Mesenchymal stem cell (in vitro differentiated cells and primary cell): ENCODE measurements at places on chromosomes 13 and 19.

GRCh38 chr13:114047358-114047881 lies 73.5 kb upstream of the C13orf46 start:
- H3K36me3 ChIP-seq: peaks cover 66% of the 10 kb centered on the region
- no peaks in the 10 kb centered on the region for H3K27me3 ChIP-seq
- peak; percentile 63 for DNase-seq
- H3K4me3 ChIP-seq: no peak overlapping the region
- peaks cover 46% of the 10 kb centered on the region for H3K4me1 ChIP-seq

DNA sequence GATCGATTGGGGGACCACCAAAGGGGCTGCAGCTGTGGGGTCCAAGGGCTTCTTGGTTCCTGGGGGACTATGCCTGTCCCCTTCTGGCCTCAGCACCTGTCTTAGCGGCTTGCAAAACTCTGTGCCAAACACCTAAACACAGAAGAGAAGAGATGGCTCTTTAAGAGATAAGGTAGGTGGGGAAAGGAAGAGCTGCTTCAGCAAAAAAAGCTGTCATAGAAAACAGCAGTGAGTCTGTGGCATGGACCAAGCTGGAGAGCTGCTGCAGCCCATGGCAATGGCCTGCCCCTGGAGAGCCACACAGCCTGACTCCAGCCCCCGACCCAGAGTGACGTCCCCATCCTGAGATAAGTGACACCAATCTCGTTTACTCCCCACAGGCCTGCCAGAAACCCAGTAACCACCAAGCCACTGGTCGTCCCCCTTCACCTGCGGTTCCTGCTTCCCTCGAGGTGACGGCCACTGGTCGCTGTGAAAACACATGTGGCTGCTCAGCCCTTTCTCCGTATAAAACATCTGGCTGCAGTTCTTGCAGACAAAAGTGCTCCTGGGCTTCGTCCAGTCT lies 25.0 kb upstream of the NAPA start:
- H3K4me1 ChIP-seq: peaks cover 13% of the 10 kb centered on the region
- no peak for DNase-seq
- H3K4me3 ChIP-seq: no peak overlapping the region
- no peak overlapping the region for H3K27ac ChIP-seq

GRCh38 chr13:73368608-73369007 lies 309.8 kb downstream of the KLF5 start:
- H3K27ac ChIP-seq: no peak overlapping the region
- H3K27me3 ChIP-seq: no peaks in the 10 kb centered on the region
- no peaks in the 10 kb centered on the region for H3K4me1 ChIP-seq
- H3K36me3 ChIP-seq: no peaks in the 10 kb centered on the region
- H3K4me3 ChIP-seq: no peak overlapping the region

- no peaks in the 10 kb centered on the region for H3K27me3 ChIP-seq
- H3K27ac ChIP-seq: no peak overlapping the region
- no peak overlapping the region for H3K4me3 ChIP-seq
These were observed 91.9 kb downstream of the ZNF431 start for GRCh38 chr19:21233691-21234090.

GRCh38 chr13:76339649-76340048 lies 546.6 kb downstream of the KCTD12 start:
- H3K4me3 ChIP-seq: no peak overlapping the region
- no peak for DNase-seq
- H3K36me3 ChIP-seq: no peaks in the 10 kb centered on the region
- H3K4me1 ChIP-seq: no peaks in the 10 kb centered on the region
- H3K27ac ChIP-seq: no peak overlapping the region
